ENCODE measurements at places on chromosomes 2 and 18. TPM values are rescaled to one million over a fixed set of nuclear protein-coding genes. Genes with fewer than 3 reads are reported as not detected.

GRCh38 chr2:6823111-6823510 is 42.6 kb downstream of the CMPK2 start:
- peak; percentile 89 for DNase-seq

GRCh38 chr2:168192839-168193616 is 54.4 kb downstream of the STK39 start:
- no peak for DNase-seq

Gene LCT
- total RNA-seq: 1.7 TPM

DNA sequence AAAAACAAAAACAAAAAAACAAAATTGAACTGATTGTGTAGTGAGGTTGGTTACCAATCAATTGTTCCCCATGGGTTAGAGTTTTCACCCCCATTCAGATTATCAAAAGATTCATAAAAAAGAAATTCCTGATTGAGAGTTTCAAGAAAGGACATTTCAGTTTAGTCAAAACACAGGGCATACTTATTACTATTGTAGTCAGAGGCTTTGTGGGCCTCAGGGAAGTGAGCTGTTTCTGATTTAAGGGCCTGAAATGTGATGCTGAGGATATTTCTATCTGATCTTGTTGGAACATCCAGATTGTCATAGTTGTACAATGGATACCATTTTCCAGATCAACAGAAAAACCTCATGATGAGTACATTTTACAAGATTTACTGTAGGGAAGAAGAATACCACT is 368.1 kb upstream of the NETO1 start:
- DNase-seq: no peak

GRCh38 chr18:49076654-49077166 is 125.9 kb upstream of the SMAD7 start:
- DNase-seq: peak; percentile 62

- no peak for DNase-seq
Observed at GRCh38 chr18:63897072-63897471, 9.6 kb downstream of the SERPINB2 start.

Gene THSD7B
- total RNA-seq: 2.2 TPM

GRCh38 chr2:236956641-236957040 is 129.0 kb upstream of the COPS8 start:
- no peak for DNase-seq

DNA sequence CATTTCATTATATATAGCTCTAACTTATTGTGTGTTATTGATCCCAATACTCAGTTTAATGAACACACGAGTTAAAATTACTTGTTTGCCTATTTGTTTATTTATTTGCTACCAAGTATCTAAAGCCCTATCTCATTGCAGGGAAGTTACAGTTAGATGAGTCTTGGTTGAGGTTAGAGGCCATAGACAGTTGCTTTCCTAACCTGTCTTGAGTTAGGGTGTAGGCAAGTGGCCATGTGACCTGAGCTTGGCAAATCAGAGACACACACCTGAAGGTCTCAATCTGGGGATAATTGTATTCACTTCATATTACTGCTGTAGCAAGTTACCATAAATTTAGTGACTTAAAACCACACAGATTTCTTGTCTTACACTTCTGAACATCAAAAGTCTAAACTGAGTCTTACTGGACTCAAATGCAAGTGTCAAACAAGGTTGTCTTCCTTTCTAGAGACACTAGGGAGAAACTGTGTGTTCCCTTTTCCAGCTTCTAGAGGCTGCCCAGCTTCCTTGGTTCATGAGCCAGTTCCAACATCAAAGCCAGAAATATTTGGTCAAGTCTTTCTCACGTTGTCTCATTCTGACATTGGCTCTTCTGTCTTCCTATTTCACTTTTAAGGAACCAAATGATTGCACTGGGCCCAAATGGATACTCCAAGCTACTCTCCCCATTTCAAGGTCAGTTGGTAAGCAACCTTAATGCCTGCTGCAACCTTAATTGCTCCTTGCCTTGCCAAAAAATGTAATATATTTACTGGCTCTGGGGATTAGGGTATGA is 39.7 kb downstream of the COL3A1 start:
- peak; percentile 88 for DNase-seq

Gene GALNT3
- 11.8 TPM for total RNA-seq

GRCh38 chr18:24499814-24500213 is 39.4 kb downstream of the HRH4 start:
- peak; percentile 86 for DNase-seq

DNA sequence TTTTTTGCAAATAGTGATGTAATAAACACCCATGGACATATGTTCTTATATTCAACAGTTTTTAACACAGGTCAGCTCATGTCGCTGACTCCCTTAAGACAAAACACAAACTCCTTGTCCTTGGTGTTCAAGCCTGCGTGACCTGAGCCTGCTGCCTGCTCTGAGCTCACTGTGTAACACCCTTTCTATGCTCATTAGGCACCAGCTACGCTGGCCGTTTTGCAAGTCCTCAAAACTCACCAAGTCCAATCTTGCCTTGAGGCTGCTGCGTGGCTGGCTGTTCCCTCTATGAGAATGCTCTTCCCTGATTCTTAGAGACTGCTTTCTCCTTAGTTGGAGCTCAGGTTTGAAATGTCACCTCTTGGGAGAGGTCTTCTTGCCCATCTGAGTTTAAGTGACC is 100.5 kb upstream of the GLI2 start:
- no peak for DNase-seq

DNA sequence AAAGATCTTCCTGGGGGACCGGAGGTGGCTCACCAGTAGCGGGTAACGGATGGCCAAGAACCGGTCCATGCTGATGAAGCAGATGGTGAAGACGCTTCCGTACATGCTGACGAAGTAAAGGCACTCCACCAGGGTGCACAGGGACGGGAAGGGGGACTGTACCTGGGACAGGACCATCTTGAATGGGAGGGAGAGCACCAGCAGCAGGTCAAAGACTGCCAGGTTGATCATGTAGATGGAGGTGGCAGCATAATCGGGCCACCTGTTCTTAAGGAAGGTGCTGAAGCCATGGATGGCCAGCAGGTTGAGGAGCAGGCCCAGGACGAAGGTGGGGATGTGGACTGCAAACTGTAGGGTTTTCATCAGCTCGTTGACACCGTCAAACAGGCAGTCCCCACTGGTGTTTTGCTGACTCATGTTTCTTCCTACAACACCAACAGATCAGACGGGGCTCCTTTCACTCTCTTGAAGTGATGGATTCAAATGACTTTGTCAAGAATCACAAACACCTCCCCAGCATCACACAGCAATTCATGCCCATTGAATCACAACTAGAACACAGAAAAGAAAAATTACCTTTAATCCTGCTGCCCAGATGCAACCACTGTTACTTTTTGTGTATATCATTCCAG is 14.4 kb downstream of the GPR55 start:
- DNase-seq: no peak

- DNase-seq: peak; percentile 76
Observed at GRCh38 chr2:85741833-85742455, 11.8 kb upstream of the ATOH8 start.

DNA sequence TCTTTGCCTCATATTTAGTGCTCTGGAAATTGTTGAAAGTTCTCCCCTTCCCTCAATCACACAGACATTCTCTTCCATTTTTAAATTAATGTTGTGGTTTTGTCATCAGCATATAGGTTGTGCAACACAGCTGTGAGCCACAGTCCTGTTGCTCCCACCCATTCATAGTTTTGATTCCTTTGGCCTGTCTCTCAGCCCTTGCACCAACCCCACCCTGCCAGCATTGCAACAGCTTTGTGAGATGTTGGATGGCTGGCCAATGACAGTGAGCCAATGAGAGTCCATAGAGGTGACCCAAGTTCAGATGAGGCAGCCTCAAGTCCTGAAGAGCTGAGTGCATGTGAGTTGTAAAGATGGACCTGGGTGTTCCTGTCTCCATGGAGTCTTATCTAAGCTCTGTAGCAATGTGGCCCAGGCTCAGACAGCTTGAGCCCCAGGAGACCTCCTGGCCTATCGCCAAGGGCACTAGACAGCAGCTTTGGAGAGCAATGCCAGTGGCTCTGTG is 775.5 kb downstream of the RNF144A start:
- DNase-seq: peak; percentile 5

DNA sequence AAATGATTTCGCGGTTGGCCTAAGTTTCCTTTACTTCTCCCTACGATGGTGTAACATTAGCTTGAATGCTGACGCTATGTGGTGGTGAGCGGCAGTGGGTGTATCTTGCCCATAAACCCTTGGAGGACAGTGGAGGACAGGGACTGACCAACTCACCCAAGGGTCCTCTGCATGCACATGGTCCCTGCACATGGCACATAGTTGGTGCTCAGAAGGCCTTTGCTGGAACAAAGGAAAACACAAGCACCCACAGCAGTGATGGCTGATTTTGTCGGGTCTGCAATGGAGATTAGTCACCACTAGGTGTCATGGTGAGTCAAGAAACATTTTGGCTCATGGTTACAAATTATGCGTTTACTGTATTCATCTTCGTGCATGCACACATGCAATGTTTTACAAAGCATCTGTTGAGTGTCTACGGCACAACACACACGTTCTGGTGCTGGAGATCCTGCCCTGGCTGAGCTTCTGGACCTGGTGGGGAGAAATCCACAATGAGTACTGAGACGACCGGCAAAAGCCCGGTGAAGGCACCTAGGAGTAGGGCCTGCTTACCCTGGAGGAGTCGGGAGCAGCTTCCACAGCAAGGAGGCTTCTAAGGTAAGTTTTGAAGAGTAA is 44.0 kb downstream of the PDCL3 start:
- peak; percentile 20 for DNase-seq

Gene GCKR
- not detected for total RNA-seq

DNA sequence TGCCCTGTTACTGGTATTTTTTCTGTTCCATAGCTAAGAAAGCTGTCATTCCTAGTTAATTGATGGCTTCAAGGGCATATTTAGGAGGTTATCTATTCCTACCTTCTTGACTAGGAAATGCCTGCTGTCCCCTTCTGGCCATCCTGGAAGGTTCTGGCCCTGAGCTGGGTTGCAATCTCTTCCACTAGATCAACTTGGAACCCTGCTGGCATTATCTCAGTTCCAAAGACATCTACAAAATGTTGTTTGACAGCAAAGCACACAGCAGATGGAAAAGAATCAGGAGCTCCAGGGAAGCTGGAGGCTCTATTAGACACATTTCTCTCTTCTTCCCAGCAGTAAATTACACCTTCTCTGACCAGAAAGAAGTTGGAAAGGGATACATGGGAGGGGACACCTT is 192.1 kb downstream of the ARHGAP28 start:
- no peak for DNase-seq

Gene SUCLG1
- total RNA-seq: 63.8 TPM

DNA sequence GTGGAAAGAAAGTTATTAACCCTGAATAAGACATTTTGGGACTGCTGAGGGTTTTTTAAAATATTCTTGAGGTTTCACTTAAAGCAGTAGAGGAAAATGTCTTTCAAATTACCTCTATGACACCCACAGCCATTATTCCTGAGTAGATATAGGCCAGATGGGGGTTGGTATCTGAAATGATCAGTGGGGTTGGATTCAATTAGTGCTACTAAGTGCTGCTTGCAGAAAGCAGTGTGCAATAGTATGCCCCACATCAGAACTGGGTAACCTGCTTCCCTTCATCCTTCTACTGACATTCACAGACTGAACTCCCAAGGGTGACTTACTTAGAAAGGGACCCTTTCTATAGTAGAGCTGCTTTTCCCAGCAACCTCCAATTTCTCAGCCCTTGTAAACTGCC is 7.3 kb upstream of the ETAA1 start:
- no peak for DNase-seq

GRCh38 chr18:58599106-58599505 is 29.8 kb downstream of the ALPK2 start:
- no peak for DNase-seq

DNA sequence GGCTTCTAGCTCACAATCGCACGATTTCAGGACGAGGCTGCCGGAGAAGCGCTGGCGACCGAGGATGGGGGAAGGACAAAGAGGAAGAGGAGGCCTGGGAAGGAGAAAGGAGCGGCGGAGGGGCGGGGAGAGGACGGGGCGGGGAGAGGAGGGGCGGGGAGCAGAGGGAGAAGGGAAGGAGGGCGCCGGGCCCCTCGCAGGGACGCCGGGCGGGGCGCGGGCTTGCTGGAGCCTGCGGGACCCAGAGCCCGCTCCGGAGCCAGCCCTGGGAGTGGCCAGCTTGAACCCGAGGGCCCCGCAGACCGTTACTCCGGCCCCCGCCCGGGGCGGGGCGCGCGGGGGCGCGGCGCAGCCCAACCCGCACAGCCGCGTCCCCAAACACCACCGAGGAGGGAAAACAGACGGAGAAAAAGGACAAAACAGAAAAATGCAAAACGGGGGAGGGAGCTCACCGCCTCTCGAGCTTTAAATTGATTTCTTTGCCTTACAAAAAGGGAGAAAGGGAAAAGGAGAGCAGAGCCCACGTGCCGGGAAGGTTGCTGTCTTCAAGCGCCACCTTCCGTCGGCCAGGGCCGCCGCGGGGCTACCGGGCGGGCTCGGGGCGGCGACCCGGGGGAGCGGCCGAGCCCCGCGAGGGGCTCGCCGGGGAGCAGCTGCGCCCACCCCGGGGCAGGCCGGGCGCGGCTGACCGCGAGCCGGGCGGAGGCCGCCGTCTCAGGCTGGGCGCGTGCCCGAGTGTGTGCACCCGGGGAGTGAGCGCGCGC is 781 bp upstream of the SOX11 start:
- DNase-seq: peak; percentile 84

Gene CHRND
- total RNA-seq: 1.7 TPM

GRCh38 chr2:96687266-96687665 is 44.7 kb downstream of the FER1L5 start:
- no peak for DNase-seq

GRCh38 chr2:47644351-47644750 is 138.6 kb upstream of the MSH6 start:
- no peak for DNase-seq

Gene ATP5F1A
- 259 TPM for total RNA-seq

Gene RAB11FIP5
- 21.4 TPM for total RNA-seq

Gene SP3
- total RNA-seq: 125 TPM

Gene C2orf81
- total RNA-seq: 1.4 TPM

Gene EIF2AK3
- total RNA-seq: 20.2 TPM

Gene IL1RL1
- total RNA-seq: 4.6 TPM

- DNase-seq: no peak
Observed at GRCh38 chr2:20758997-20759396, 63.9 kb downstream of the LDAH start.

GRCh38 chr2:151781642-151782041 is 46.6 kb downstream of the ARL5A start:
- DNase-seq: no peak

- peak; percentile 88 for DNase-seq
Observed at GRCh38 chr2:230847883-230848388, 16.8 kb upstream of the ITM2C start.

GRCh38 chr18:58144671-58145285 is 100.8 kb downstream of the NEDD4L start:
- no peak for DNase-seq

DNA sequence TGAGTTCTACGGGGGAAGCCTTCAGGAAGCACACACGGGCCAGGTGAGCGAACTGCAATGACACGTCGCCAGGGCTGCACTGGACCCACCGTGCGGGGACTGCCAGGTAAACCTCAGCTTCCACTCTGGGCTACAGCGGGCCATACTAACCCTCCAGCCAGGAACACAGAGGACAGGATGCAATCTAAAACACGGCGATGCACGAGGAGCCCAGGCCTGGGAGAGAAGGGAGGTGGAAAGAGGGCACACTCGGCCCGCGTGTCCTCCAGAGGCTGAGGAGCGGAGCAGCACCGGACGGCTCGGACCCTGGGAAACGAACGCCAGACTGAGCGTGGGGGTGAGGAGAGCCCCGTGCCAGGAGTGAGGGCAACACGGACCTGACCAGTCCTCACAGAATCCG is 69.3 kb downstream of the HDAC4 start:
- DNase-seq: no peak

- DNase-seq: no peak
Observed at GRCh38 chr18:5979176-5979888, 84.0 kb upstream of the TMEM200C start.

Data from umbilical cord (tissue), 2 donors.